ENCODE measurements at places on chromosomes 2 and 18. TPM values are rescaled to one million over a fixed set of nuclear protein-coding genes. Genes with fewer than 3 reads are reported as not detected.

DNA sequence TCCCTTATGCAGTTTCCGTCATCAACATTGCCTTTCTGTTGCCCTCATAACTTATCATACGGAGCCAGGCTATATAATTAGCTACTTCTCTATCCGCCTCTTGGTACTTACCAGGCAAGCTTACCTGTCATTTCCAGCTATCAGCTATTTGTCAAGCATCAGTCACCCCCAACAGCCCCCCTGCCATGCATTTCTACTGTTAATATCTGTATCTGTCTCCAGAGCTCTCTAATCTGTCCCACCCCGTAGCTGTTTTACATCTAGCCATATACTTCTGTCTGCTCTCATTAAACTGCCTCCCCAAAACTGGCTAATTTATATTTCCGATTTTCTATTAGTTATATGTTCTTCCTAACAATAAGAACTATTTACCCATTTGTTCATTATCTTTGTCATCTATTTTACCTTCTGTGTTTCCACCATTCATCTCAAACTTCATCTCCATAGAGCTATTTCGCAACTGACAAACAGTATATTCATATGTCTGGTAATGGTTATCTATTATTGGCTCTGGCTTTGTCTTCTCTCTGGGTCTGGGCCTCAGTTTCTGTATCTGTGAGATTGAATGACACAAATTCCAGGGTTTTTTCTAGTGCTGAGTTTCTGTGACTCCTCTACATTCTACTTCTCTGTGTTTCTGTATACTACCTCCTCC lies 9.6 kb downstream of the EMX1 start:
- no peak overlapping the region for H3K27ac ChIP-seq
- no peak for DNase-seq
- H3K4me3 ChIP-seq = no peak overlapping the region

GRCh38 chr2:65291216-65292105 lies 63.8 kb downstream of the ACTR2 start:
- no peaks in the 10 kb centered on the region for H3K36me3 ChIP-seq
- H3K4me3 ChIP-seq = no peak overlapping the region
- no peaks in the 10 kb centered on the region for H3K27me3 ChIP-seq
- H3K27ac ChIP-seq = no peak overlapping the region
- H3K4me1 ChIP-seq = peaks cover 34% of the 10 kb centered on the region
- no peak for DNase-seq

- no peaks in the 10 kb centered on the region for H3K36me3 ChIP-seq
- no peak overlapping the region for H3K4me3 ChIP-seq
- DNase-seq = no peak
- H3K27ac ChIP-seq = no peak overlapping the region
Observed at GRCh38 chr2:72415241-72415661, 267.6 kb upstream of the CYP26B1 start.

GRCh38 chr18:35923939-35924684 lies 48.4 kb upstream of the RMP24 start:
- no peaks in the 10 kb centered on the region for H3K4me1 ChIP-seq
- H3K36me3 ChIP-seq = no peaks in the 10 kb centered on the region
- peaks cover 28% of the 10 kb centered on the region for H3K27me3 ChIP-seq
- no peak overlapping the region for H3K27ac ChIP-seq
- DNase-seq = no peak

DNA sequence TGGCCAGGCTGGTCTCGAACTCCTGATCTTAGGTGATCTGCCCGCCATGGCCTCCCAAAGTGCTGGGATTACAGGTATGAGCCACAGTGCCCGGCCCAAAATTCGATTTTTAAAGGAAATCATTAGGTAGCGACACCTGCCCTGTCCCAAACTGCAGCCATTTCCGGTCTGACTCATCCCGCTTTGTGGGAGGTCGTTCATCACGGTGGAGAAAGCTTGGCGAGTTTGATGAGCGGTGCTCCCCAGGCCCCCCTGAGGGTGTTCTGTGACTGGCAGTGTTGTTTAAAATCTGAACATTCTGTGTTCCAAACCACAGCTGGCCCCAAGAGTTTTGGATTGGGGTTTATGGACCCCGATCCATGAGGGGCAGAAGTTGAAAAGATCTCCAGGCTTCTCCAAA lies 53.0 kb upstream of the GLI2 start:
- no peak for DNase-seq
- H3K4me3 ChIP-seq = no peak overlapping the region
- no peaks in the 10 kb centered on the region for H3K36me3 ChIP-seq
- no peaks in the 10 kb centered on the region for H3K4me1 ChIP-seq

- H3K4me1 ChIP-seq = no peaks in the 10 kb centered on the region
- H3K27me3 ChIP-seq = no peaks in the 10 kb centered on the region
- DNase-seq = no peak
Observed at GRCh38 chr18:36543030-36543429, 245.5 kb downstream of the FHOD3 start.

The POMC gene
- total RNA-seq = 0.54 TPM

The PLCL1 gene
- total RNA-seq = 0.32 TPM

The POLR1B gene
- 39.9 TPM for total RNA-seq

The TUBB8B gene
- not detected for total RNA-seq

The RAPGEF4 gene
- 1.7 TPM for total RNA-seq
